ENCODE measurements at places on chromosomes 2 and 18.

- DNase-seq = no peak
These were observed 332.6 kb upstream of the SALL3 start for GRCh38 chr18:78647018-78647417.

GRCh38 chr2:58289029-58289428 is 47.9 kb upstream of the FANCL start:
- no peak for DNase-seq

DNA sequence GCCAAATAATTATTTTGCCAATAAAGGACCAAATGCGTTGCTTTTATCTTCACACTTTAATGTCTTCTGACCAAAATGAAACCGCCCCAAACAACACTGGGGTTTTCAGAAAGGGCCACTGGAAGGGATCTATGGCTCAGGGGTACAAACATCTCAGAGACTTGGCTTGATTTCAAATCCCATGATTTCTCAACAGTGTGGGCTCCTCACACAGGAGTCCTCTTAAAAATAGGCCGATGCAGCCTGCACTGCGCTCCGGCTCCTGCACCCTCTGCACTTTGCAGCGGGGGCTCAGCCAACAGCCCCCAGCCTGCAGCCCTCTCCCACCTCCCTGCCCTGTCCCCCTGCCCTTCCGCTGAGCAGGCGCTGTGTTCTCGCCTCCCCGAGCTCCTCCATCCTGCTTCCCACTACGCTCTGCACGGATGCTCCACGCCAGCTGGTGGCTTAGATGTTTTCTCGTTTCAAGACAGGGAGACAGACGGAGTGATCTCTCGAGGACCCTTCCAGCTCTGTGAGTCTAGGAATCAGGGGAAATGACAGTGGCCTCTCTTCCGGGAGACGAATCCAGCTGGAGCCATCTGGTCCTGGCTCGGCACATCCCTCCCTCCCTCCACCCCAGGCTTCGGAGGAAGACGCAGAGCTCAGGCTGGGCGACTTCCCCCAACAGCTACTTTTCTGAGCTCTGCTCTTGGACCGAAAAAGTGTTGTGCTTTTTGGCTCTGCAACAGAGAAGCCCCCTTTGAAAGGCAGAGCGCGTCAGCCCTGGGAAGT is 71.4 kb downstream of the KCNF1 start:
- no peak for DNase-seq

GRCh38 chr2:68789603-68790002 is 55.0 kb downstream of the ARHGAP25 start:
- no peak for DNase-seq

DNA sequence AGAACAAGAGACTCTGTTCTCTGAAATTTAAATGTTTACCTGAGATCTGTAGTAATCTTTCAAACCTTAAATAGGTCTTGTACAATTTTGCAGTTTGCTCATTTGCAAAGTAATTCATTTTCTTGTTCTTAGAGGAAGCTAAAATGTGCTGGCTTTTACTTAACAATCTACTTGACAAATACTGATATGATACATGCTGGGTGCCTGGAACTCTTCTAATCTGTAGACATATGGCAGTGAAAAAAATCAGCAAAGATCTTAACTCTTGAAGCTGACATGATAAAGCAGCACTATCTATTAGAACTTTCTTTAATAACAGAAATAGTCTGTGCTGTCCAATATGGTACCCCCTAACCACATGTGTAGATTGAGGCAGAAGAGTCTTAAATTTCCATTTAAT is 1352.8 kb upstream of the SLC39A10 start:
- DNase-seq = no peak

DNA sequence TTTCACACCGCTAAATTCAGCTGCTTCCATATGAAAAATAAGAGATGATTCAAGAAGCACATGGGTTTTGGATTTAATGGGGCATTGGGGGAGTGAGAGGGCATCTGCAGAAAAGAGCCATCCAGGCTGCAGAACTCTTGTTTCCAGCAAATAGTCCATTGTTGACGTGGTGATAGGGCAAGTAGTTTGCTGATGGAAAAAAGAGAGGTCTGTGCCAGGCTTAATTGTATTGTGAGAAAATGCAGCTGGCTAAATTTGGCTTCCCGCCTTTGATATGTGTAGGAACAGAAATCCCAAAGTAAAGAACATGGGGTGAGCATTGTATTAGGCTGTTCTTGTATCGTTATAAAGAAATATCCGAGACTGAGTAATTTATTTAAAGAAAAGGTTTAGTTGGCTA is 199.5 kb downstream of the SETBP1 start:
- no peak for DNase-seq

DNA sequence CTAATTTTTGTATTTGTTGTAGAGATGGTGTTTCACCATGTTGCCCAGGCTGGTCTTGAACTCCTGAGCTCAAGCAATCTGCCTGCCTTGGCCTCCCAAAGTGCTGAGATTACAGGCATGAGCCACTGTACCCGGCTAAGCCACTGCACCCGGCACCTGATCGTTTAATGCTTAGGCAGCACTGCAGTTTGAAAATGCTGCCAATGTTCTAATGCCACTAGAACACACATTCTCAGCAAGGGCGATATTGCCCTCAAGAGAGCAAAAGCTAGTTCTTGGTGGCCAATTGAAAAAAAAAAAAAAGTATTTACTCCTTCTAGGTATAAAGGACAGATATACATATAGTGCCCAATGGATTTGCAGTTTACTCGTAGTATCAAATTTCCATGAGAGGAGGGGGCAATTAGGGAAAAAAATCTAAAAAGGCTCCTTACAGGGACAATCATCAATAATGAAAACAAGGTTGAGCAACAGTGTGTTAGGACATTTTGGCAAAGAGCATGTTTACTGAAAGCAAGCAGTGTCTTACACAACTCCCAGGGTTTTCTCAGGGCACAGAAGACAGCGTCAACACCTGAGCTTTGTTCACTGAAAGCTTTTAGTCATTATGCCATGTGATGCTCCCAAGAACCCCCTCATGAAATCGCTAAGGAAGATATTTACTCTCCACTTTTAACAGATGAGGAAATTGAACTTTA is 199.9 kb upstream of the PKDCC start:
- DNase-seq = no peak

DNA sequence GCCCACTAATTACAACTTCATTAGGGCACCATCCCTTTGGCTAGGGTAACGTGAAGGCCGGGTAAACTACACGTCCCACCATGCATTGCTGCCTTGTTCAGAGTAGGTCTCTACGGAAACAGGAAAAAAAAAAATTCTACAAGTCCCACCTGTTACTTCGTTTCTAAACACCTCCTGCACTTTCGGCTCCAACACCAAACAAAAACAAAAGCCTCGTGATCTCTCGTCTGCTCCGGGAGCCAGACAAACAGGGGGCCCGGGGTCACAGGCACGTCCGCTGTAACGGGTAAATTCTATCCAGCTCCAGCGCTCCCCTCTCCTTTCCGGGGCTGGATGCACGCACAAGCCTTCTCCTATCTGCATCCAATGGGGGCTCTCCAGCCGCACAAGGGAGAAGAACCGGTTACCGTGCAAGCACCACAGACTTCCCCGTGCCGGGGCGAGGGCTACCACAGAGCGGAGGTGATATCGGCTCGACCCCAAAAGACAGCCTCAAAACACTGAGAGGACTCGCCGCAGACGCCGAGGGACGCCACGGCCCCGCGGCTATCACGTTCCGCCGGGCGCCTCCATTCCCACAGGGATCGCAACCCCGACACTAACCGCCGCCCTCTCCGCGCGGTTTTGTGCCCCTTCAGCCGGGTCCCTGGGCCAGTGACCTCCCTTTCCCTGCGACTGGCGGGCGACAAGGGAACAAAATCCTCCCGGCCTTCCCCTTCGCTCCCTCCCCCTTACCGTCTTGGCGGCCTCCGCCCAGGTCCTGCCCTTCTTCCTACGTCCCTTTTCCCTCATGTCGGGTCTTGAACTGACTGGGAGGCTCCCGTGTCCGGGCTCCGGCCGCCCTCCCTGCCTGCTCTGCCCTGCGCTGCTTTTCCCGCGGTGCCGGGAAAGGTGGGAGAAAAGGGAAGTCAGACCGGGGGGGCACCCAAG is 591 bp downstream of the ASXL2 start:
- DNase-seq = peak; percentile 87

DNA sequence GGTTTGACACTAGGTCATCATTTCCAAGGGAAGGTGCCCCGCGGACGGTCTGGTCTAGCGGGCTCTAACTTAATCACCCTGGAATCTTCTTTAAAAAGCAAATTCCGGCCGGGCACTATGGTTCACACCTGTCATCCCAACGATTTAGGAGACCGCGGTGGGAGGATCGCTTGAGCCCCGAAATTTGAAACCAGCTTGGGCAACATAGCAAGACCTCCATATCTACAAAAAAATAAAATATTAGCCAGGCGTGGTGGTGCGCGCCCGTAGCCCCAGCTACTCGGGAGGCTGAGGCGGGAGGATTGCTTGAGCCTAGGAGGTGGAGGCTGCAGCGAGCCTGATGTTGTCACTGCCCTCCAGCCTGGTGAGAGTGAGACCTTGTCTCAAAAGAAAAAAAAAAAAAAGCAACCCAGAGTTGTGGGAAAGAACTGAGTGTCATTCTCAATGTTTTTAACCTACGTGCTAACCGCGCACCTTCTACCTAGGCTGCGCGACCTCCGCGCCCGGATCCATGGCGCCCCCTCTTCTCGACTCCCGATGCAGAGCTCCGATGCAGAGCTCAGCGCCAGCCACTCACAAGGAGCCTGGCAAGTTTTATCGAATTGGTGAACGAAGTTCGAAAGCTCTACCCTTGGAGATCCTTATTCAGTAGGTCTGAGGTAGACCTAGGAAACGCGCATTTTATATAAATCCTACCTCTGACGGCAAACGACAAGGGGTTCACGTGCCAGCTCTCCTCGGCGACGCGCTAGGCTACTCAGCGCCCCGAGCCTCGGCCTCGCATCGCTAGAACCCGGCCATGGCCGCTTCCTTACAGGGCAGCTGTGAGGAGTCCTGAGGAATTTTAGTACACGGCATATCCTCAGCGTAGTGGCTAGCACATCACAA is 888 bp upstream of the TWSG1 start:
- DNase-seq = no peak

Measured in MM.1S (cell line).